CD4-positive, alpha-beta T cell treated with Interleukin-21 for 1 hour (primary cell): ENCODE measurements at places on chromosomes 13 and 19.

DNA sequence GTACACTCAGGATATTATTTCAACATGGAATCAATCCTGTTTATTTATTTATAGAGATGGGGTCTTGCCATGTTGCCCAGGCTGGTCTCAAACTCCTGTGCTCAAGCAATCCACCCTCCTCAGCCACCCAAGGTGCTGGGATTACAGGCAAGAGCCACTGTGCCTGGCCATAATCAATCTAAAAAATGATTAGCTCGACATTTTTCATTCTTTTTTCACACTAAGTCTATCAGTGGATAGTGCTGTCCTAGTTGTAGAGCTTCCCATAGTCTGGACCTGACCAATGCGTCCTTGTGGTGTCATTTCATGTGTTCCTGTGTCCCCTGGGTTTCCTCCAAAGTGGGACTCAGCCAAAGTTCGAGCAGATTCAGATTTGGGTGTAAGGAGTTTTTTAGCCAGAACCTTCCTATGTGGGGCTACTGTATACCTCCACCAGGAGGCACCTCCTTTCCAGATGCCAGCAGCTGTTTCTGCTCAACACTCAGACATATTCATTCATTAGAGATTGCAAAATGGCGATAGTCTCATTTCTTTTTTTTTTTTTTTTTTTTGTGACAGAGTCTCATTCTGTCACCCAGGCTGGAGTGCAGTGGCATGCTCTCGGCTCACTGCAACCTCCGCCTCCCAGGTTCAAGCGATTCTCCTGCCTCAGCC, 61.1 kb downstream of the MAP4K1 start:
- peak; percentile 27 for DNase-seq

- DNase-seq = no peak
Observed at GRCh38 chr13:107824635-107825034, 390.7 kb downstream of the LIG4 start.

DNA sequence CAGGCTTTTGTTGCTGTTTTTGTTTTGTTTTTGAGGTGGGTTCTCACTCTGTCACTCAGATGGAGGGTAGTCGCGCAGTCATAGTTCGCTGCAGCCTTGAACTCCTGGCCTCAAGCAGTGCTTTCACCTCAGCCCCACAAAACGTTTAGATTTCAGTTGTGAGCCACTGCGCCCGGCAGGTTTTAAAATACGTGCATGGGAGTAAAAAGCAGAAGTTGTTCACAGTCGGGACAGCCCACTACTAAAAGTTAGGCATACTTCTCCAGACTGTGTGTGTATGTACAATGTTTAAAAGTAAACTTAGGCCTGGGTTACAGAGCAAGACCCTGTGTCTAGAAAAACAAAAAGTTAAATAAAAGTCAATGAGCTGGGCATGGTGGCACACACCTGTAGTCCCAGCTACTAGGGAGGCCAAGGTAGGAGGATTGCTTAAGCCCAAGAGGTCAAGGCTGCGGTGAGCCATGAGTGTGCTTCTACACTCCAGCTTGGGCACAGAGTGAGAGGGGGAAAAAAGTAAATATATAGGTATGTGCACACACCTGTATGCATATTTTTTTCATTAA, 6.1 kb downstream of the SAFB start:
- DNase-seq = no peak

- no peak for DNase-seq
Observed at GRCh38 chr19:58227964-58228584, 640 bp upstream of the ZNF544 start.

GRCh38 chr13:35210261-35210660, 266.2 kb downstream of the MAB21L1 start:
- no peak for DNase-seq

- no peak for DNase-seq
Observed at GRCh38 chr19:46036744-46037128, 4.1 kb downstream of the IGFL4 start.

DNA sequence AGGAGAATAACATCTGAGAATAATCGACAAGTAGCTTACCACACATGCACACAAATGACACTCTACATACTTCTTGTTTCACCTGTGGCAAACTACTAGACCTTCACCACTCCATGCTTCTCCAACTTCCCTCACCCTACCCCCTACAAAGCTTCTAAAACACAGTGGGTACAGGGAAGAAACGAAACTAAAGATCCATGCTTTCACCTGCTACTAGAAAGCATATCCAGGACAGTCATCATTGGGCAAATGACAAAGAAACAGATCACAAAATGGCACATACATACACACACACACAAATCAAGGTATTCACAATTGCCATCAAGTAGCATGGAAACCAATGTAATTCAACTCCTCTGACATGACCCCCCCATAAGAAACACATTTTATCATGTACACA, 10.6 kb downstream of the BRD4 start:
- no peak for DNase-seq

DNA sequence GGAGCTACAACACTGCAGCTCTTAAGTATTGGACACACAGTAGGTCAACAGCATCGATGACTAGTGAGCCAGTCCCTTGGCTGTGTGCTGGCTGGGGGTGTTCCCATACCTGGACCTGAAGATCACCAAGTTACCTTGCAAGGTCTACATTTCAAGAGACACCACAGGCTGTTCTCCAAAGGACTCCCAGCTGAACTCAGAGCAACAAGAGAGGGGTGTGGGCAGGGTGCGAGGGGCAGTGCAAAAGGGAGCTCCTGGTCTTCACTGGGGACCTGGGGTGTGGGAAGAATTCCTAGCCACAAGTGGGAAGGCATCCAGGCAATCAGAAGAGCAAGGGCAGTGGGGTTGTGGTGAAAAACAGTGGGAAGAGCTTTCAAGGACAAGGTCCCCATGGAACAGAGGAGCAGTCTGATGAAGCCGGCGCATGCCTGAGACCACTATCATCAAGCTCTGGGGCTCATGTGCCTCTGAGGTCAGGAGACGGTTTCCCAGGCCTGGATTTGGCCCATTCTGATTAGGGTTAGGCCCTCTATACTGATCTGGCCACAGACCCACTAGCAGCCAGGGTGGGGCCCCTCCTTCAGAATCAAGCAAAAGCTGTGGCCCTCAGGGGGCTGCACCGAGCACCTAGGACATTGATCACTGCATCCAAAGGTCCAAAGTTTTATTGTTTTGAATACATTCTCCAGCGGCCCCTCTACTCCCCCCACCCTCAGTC, 4.7 kb upstream of the GSK3A start:
- peak; percentile 44 for DNase-seq

DNA sequence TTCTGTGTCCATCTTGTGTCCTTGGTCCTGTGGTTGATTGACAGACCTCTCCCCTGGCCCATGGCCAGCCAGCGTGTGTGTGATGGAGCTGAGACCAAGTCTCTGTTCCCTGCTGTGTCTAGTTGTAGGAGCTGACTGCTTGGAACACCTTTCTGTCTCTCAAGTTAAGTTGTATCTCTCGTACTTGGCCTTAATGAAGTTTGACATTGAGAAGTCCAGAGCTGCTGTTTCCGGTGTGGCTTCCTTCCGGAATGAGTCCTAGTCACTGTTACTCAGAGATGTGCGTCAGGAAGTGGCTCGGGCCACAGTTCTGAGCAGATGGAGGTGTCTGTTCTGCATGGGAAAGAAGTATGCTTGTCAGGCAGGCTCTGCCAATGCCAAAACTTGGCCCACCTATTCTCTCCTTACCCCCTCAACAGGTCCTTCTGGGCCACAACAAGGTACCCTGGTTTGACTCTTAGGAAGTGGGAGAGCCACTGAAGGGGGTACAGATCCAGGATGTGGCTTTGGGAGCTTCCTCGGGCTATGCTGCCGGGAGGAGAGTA, 54.3 kb downstream of the GATAD2A start:
- DNase-seq = peak; percentile 76

DNA sequence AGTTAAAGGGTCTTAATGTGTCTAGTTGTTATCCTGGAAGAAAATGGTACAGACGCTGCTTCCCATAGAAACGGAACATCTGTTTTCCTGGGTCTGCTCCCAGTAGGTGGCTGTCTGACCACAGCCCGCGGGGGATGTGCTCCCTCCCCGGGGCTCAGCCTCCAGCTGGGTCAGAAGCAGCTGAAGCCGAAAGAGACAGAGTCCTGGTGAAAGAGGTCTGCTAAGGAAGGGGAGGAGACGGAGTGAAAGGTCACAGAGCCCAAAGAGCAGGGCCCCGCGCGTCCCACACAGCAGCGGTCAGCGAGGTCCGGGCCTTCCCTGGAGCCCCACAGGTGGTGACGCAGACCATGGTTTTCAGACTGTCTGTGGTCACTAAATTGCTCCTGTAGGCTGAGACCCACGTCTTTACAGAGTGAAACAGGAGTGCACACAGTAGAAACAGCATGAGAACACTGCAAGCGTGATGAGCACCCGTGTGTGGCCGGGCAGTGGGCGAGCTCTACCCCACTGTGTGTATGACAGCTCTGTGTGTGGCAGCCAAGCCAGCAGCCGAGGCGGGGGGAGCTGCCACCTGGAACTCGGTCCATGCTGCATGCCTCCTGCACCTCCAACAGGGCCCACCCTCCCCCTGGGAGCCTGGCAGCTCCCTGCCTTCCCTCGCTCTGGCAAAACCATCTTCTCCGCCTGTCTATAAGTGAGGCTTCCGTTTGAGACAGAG, 52.0 kb upstream of the C13orf46 start:
- DNase-seq = no peak

DNA sequence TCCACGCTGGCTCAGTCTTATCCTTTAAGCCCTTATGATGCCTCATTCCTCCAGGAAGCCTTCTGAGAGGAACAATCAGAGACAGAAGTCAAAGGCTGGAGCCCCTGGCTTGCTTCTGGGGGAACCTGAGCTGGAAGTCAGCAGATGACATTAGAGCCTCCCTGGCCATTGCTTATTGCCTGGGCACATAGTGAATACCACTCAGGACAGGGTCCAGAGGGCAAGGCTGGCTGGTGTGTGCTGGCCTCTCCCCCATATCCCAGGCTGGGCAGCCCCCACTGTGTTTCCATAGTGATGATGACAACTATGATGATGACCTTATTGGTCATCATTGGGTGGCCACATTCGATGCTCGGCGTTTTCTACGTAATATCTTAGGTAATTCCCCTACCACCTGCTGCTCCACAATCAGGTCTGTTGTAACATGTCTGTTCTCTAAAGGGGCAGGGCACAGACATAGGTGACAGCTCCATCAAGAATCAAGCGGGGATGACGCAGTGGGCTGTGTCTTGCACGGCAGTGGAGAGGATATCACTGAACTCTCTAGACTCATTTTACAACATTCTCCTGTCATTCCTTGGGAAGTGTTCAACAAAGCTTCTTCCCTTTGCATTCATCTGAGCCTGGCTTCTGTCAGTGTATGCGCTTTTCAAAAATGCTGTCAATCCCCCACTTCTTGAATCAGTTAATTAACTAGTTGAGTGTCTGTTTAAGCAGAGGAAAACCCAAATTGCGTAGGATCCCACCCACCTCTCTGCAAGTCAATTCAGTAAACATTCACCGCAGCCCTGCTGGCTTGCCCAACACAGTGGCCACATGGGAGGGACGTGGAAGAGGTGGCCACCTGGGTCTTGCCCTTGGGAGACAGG, 89.4 kb upstream of the TSHZ3 start:
- no peak for DNase-seq

GRCh38 chr19:18433015-18433691, 4.8 kb downstream of the ISYNA1 start:
- peak; percentile 35 for DNase-seq

GRCh38 chr13:41851351-41851750, 109.6 kb downstream of the VWA8 start:
- DNase-seq = no peak

GRCh38 chr13:75151081-75151643, 330.8 kb downstream of the TBC1D4 start:
- DNase-seq = no peak

GRCh38 chr13:30125422-30126073, 181.8 kb downstream of the KATNAL1 start:
- no peak for DNase-seq

- DNase-seq = no peak
Observed at GRCh38 chr19:33701565-33701964, 79.8 kb downstream of the CHST8 start.

DNA sequence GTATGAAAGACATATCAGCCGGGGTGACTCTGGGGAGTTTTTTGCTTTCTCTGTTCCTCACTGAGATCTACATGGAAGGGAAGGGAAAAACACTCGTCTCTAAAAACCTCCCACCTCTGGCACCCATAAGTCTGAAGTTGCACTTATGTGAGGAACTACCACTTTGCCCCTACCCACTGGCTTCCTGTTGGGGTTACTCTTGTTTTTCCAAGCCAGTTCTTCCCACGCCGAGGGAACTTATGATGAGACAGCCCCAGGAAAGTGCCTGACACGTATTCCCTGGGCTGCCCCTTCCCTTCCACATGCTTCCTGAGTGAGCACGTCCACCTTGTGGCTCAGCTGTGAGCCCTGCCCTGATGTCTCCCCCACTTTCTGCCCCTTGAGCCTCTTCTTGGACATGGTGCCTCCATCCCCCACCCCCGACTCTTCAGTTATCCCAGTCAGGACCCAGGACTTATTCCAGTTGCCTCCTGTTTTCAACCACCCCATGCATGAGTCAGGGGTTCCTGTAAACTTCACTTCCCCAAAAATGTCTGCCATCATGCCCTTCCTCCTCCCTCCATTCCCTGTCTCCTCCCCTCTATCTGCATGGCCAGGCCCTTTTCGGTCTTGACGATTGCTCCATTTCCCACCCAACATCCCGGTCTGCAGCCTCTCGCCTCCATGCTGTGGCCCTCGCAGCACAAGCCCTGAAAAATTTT, 5.1 kb upstream of the SIGLEC7 start:
- DNase-seq = no peak

DNA sequence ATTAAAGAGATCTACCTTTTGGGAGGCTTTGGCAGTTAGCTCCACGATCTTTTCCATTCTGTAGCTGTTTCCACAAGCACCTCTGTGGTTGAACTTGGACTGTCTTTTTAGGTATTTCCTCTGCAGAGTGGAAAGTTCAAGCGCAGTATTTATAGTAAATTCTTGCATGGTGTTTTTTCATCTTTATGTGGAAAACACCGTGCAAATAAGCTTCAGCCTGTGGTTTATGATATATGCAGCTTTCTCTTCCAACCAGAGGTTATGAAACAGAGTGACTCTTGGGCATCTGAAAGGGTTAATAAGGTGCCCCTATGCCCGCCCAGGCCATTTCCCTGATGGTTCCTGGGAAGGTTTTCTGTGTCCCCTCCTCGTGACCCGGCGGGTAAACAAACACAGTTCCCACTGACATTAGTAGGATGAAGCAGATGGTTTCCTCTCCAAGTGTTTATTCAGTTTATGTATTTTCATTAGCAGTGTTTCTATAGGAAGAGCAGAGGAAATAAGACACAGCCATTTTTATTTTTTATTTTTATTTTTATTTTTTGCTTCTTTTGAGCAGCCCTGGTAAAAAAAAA, 39.7 kb upstream of the RNF113B start:
- no peak for DNase-seq

DNA sequence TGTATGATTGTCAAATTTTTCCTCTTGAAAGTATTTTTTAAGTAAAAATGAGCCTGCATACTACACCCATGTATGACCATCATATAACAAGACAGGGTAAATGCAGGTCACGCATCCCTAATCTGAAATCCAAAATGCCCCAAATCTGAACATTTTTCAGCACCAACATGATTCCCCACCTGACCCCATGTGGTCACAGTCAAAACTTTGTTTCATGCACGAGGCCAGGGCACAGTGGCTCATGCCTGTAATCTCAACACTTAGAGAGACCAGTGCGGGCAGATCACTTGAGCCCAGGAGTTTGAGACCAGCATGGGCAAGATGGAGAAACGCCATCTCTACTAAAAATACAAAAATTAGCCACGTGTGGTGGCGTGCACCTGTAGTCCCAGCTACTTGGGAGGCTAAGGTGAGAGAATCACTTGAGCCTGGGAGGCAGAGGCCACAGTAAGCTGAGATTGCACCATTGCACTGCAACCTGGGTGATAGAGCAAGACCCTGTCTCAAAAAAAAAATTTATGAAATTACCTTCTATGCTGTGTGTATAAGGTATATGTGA, 63.7 kb upstream of the NPAS1 start:
- no peak for DNase-seq

GRCh38 chr13:74554569-74555275, 420.5 kb upstream of the KLF12 start:
- DNase-seq = no peak
